Lower leg skin (tissue), 4 donors: ENCODE measurements at places on chromosomes 4 and X. TPM values are rescaled to one million over a fixed set of nuclear protein-coding genes. Genes with fewer than 3 reads are reported as not detected.

The DUX4 gene
- not detected for total RNA-seq

DNA sequence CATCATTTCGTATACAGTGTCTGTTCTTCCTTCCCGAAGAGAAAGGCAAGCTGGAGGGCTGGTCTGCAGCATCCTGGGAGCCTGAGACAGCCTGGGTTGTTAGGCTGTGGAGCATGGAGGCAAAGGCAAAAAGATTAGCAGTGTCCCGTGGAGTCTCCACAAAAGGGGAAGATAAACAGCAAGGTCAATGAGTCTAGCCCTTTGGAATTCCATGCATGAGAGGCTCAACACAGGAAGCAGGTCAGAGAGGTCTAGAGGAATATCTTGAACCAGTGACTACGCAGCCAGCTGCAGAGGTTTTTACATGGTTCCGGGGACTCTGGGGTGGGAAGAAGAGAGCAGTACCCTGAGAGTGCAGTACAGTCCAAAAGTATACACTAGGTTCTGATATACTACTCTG lies 12.2 kb upstream of the MCF2 start:
- DNase-seq: no peak

The HSFX2 gene
- total RNA-seq: not detected

The CCDC120 gene
- total RNA-seq: 33.7 TPM
